ENCODE measurements at places on chromosomes 2 and 18.

GRCh38 chr2:232512602-232513001, 7.6 kb upstream of the PRSS56 start:
- no peak for DNase-seq

DNA sequence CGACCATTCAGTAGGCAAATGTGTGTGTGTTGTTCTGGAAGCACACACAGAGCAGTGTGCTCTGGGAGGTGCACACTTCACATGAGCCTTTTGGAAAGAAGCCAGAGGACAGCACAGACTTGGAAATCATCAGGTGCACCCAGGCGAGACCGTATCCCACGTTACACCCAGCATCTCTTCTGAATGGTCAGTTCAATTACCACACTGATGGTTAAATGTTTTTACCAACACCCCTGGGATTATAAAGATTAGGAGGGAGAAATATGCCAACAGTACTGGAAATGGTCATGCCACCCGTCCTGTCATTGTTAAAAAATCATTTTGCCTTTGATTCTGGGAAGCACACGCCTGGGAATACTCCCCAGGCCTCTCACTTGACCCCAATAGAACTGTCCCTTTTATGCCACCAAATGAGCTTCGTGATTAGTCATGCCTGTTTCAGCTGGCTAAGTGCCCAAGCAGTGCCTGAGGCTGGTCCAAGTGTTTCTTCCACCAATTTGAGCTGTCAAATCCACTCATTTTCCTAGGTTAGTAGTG, 183.7 kb downstream of the NRP2 start:
- DNase-seq, result no peak

GRCh38 chr2:223494496-223494895, 107.7 kb downstream of the SCG2 start:
- DNase-seq, result no peak

DNA sequence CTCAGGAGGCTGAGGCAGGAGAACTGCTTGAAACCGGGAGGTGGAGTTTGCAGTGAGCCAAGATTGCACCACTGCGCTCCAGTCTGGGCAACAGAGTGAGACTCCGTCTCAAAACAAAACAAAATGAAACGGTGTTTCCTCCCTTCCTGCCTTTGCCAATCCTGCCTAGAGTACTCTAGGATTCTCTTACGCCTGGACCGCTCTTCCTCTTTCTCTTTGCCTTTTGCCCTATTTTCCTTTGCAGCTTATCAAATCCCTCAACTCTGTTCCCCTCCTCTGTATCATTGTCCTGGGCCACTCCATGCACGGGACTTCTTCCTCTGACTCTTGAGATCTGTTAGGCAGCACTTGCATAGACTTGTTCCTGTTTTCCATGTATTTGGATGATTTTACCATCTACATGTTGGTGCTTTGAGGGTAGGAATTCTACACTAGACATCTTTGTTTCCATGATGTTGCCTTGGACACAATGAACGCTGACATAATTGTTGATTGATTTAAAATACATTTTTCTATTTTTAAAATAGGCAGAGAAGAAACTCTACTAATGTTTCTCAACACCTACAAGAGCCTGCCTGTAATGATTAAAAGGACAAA, 24.8 kb upstream of the ACYP2 start:
- no peak for DNase-seq

GRCh38 chr18:59456657-59457056, 97.6 kb upstream of the LMAN1 start:
- no peak for DNase-seq

GRCh38 chr2:57987835-57988573, 58.6 kb upstream of the VRK2 start:
- no peak for DNase-seq

DNA sequence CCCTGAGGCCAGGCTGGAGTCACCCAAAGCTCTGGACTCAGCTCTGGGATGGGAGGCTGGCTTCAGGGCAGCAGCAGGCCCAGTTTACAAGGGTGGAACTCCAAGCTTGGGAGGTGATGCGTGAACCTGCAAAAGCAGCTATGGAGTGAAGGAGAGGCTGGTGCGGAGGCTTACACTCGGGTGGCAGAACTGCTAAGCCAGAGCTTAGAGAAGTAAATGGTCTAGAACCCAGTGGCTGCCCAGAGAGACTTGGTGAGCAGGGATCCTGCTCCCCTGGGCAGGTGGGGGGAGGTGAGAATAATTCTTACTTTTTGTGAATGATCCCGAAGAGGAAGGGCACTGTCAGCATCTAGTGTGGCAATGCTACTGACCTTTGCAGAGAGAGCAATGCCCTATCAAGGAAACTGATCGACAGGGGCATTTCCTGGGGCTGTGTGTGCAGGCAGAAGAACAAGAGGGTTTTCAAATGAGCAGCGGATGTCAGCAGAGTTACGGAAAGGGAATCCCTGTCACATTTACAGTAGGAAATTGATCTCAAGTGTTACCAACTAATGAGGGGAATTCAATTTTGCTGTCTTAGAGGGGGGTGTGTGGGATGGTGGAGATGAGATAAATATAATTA, 80.4 kb downstream of the TGFA start:
- DNase-seq, result no peak

GRCh38 chr18:22926454-22926853, 6.7 kb upstream of the RBBP8 start:
- DNase-seq, result no peak

- DNase-seq, result no peak
These were observed 35.7 kb downstream of the CDH7 start for GRCh38 chr18:65786474-65786873.

Measured in anterior cingulate cortex (tissue), 58 donors.